ENCODE measurements at places on chromosomes 12 and 14.

DNA sequence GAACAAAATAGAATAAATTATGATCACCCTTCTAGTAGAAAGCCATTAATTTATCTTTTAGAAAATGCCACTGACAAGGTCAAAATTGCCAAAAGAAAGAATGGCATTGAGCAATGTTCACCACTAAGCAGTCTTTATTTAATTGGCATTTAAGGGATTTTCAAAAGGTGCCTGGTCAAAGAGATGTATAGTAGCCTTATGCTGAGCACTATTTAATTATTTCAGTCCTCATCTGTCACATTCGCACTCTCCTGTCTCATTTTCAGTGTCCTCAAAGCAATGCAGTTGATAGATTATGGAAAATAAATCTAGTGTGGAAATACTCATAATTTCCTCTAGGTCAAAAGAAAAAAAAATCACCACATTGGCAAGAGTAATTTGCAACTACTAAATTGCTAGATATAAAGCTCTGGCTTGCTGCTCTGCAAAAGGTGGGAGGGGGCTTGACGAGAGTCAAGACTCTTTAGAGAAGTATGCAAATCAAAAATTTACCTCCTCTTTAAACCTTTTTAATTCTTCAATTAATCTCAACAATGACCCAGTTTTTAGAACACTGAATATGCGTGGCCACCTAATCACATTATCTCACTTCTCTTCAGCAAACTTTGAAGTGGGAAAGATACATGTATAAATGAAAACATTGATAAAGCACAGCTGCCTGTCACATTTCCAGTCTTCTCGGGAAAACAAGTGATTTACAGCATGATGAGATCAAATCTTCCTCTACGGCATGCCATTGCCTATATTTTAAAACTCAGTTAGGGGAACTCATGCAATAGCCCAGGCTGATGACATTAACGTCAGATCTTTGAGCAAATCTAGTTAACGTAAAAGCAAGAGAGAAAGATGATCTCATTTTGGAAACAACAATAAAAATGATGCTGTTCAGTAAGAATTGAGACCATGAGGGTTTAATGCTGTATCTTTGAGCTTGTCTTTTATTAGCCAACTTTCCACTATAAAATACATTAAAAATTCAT lies 373.1 kb upstream of the DCN start:
- DNase-seq: no peak

GRCh38 chr14:80291101-80291500 lies 79.8 kb upstream of the DIO2 start:
- no peak for DNase-seq

GRCh38 chr14:103521438-103521950 lies 1.1 kb downstream of the CKB start:
- no peak for DNase-seq

GRCh38 chr12:113314121-113314529 lies 20.8 kb downstream of the SLC8B1 start:
- no peak for DNase-seq

- DNase-seq: no peak
Observed at GRCh38 chr14:58736606-58737005, 98.8 kb downstream of the DACT1 start.

GRCh38 chr12:65296508-65297265 lies 18.2 kb downstream of the MSRB3 start:
- DNase-seq: no peak

DNA sequence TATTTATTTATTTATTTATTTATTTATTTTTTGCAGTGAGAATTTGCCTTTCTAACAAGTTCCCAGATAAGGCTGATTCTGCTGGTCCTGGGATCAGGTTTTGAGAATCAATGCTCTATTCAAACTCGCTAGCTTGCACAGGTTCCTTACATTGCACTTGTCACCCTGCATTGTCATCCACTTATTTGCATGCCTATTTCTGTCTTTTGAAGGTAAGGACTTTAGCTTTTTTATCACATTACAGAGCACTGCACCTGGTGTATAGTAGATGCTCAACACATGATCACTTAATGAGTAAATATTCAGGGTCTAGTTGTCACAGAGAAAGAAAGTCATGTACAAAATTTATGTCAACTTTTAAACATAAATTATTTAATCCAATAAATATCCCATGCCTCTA lies 219.7 kb upstream of the BTG1 start:
- no peak for DNase-seq

DNA sequence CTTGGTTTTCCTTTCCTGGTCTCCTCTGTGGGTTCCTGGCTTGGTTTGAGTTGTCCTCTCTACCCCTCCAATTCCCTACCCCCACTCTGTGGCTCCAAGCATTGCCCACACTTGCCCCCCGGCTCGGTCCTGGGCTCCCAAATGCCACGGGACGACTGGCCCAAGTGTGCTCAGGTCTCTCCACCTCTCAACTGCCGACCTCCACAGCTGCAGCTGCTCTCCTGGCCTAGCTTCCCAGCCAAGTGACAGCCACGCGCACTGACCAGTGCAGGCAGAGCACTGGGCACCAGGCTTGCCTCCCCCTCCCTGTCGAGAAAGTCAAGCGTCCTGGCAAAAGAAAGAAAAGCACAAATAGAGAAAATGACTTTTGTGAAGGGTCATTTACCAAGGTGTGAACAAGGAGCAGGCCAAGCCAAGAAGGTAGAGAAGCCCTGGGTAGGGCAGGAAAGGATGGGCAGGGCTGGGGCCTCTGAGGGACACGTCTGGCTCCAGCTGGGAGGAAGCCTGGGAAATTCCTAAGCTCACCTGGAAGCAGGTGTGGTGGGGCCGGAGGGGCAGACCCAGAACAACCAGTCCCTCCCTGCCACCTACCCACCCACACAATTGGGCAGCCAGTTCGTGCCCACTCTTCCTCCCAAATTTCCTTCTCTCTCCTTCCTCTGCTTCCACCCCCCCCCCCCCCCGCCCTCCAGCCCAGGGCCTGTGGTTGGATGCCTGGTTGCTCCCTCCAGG lies 1.8 kb upstream of the CEP170B start:
- DNase-seq: no peak

GRCh38 chr12:54415221-54415929 lies 3.7 kb downstream of the ITGA5 start:
- DNase-seq: no peak

- peak; percentile 86 for DNase-seq
Observed at GRCh38 chr12:47882781-47883546, 21.8 kb downstream of the VDR start.

GRCh38 chr14:100568998-100569733 lies 18.1 kb downstream of the BEGAIN start:
- no peak for DNase-seq

GRCh38 chr12:110311903-110312302 lies 30.9 kb downstream of the ATP2A2 start:
- no peak for DNase-seq

- DNase-seq: peak; percentile 91
Observed at GRCh38 chr14:51119411-51120051, 24.6 kb upstream of the TRIM9 start.

DNA sequence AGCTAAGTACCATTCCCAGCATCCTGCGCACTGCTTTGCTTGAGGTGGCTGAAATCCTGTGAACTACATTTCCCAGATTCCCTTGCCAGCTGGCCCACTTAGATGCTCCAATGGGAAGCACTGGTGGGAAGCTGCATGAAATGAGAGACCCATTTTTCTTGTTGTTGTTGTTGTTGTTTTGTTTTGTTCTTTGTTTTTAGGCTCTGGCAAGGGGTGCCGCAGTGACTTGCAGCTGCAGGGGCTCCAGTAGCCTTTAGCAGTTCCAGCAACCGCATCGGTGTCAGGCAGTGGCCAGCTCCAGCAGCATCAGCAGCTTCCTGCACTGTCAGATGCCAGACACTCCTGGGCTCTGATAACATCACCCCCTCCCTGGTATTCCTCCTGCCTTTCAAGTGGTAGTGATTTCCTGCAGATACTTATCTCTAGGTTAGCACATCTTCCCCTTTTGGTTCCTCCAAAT lies 8.8 kb upstream of the EGLN3 start:
- DNase-seq: no peak

DNA sequence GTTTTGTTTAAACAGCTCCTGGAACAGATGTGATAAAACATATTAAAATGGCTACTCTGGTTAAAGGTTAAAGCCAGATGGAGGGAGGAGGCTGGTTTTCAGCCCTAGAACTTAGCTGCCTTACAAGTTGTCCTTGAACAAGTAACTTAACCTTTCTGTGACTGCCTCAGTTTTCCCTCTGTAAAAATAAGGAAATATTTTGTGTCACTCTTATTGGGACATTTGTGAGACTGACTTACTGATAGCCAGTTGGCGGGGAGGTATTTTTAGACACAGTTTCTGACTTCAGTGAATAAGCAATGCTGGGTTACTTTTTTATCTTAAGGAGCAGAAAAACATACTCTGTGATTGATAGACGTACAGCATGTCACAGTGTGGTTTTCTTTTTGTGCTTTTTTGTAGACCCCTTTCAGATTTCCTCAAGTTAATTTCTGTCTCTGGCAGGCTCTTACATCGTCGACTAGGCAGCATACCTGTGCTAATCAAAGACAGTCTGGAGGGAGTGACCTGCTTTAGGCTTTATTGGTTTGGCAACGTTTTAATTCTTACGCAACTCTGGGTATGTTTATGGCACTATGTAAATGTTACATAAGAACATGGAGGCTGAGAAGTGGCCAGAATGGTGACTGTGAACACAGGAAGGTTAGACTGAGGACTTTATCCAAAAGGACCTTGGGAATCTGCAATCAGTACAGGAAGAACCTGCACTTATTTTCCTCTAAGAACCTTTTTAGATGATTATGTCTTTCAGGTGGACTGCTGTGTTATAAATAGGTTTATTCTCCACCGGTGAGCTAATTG lies 3.3 kb downstream of the ACVR1B start:
- DNase-seq: no peak

DNA sequence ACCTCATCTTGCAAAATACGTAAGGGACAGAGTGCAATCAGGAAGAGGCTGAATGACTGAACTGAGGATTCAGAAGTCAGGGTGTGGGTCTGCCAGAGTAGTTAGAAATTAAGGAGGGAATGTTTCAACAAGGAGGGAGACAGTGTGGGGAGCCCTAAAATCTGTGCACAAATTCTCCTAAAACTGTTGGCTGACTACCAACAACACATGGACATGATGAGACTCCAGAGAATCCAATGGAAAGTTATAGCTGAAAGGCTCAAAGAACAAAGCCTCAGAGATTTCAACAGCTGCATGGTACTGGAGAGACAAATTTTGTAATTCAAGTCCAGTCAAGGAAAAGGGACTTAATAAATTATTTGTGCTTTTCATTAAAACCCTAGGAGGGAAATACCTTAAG lies 36.1 kb upstream of the NEDD1 start:
- DNase-seq: no peak

DNA sequence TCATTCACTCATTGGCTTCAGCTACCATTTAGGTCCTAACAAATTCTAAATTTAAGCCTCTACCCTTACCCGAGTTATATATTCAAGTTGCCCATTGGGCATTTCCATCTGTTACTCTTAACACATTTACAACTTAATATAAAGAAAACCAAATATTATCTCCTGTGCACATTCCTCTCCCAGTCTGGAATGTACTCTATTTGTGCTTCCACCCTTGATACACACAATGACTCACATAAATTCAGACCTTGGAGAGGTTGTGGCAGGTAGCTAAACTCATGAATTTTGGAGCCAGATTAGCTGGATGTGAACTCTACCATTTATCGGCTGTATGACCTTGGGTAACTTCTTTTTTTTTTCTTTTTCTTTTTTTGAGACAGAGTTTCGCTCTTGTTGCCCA lies 51.1 kb downstream of the BRMS1L start:
- DNase-seq: no peak

- peak; percentile 25 for DNase-seq
Observed at GRCh38 chr12:4289231-4289878, 15.8 kb downstream of the CCND2 start.

GRCh38 chr12:34597548-34598351 lies 575.5 kb downstream of the ALG10 start:
- no peak for DNase-seq

DNA sequence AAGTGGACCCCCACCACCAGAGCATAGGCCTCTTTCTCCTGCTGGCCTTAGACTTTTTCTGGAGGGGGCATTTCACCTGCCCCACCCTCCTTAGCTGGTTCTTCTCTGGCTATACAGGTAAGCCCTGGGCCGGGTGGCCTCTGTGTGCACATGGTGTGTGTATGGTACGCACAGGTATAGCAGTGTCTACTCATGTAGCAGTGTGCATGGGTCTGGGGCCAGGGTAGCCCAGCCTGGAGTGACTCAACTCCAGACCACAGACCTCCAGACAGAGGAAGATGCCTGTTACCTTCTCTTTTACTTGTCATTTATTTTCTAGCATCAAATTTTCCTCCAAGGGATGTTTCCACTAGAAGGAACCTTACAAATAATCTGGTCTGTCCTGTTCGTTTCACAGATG lies 6.9 kb downstream of the KCNA5 start:
- no peak for DNase-seq

DNA sequence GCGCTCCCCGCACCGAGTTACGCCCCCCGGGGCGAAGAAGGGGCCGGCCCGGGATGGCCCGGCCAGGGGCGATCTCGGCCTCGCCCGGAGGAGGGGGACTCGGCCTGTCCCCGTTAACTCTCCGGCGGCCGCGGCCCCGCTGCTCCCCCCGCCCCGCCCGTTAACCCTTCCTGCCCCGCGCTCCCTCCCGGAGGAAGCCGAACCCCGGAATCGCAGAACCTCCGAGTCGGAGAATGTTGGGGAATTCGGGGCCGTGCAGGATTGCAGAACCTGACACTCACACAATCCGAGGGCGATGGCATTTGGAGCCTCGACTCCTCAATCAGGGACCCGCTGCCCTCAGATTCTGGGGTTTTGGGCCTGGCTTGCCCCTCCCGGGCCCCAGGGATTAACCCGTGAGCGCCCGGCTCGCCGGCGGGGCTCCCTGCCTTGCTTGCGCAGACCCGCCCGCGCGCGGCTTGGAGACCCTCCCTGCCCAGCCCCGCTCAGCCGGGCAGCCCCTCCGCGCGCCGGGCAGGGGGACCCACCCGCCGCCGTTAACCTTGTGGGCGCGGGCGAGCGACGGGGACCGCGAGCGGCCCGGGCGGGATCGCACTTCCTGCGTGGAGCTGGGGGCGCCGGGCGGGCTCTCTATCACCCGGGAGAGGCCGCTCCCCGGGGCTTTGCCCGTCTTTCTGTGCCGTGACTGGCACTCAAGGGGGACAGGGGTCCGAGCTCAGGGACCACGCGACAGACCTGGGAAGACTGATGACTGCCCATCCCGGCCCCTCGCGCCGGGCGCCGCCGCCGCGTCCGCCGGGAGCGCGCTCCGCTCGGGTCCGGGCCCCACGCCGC lies 18.8 kb downstream of the BEGAIN start:
- DNase-seq: no peak

GRCh38 chr14:32076278-32077080 lies 625 bp upstream of the ARHGAP5 start:
- peak; percentile 100 for DNase-seq

DNA sequence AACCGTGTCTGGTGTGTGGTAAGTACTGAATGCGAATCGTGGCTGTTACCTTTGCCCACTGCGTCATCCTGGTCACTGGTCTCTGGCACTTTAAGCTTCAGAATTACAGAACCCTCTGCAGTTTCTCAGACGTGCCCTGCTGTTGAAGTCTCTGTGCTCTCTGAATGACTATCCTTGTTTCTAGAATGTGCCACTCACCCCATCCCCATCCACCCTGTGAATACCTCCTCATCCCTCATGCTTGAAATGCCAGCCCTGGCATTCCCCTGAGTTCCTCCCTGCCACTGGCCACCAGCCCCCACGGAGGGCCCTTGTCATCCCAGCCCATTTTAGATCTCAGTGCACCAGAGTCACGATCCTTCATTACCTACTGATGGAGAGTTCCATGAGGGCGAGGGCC lies 21.3 kb downstream of the TPCN1 start:
- no peak for DNase-seq
